GM12891 (cell line): ENCODE measurements at places on chromosomes 1 and 21.

- no peak for DNase-seq
Measured at GRCh38 chr1:161086457-161086856, 2.9 kb downstream of the NECTIN4 start.

DNA sequence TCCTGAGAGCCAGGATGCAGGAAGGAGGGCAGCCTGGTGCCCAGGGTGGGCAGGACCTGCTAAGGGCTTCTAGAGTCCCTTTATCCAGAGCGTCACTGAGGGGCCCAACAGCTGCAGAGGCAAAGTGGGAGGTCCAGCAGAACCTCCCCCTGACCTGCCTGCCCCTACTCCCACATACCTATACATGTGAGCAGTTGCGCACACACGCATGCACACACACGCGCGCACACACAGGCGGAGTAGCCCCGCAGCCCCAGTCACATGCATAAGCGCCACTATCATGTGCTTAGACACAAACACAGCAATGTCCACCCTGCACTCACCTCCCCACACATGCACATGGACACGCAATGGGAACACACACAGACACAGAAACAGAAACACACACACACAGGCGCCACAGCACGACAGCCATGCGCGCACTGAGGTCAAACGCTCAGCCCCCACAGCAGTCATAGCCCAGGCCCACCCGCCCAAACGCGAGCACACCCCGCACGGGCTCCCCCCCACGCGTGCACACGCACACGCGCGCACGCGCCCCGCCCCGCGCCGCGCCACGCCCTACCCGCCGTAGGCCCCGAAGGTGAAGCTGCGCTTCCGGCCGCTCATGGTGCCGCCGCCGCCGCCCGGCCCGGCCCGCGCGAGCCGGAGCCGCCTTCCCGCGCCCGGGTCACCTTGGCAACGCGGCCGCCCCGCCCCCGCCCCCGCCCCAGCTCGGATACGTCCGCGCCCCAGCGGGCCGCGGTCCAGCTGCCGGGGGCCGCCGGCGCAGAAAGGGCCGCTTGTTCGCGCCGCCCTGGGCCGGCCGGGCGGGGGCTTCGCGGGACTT, 17.7 kb downstream of the RAP1GAP start:
- DNase-seq = no peak

DNA sequence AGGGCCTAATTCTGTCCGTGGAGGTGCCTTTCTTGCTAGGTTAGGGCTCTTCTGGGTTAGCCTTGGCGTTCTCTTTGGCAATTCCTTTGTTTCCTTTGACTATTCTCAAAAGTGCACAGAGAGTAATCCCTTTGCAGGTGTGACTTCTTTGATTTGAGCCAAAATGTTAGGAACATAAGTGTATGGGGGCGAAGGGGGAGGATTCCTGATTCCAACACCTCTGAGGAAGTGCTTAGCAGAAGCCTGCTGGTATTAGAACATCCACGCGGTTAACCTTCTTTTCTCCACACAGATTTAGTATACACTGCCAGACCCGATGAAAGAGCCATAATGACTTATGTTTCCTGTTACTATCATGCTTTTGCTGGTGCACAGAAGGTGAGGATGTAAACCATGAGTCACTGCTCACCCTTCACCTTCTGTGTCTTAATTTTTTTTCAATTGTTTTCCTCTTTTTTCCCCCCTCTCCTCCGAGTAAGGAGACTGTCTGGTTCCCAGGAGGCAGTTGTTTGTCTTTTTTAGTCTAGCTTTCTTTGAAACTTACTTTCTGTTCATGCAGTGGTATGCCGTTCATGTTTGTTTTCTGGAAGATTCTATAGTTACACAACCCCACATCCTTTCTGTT, 48.0 kb downstream of the ACTN2 start:
- no peak for DNase-seq

GRCh38 chr1:154773551-154773950, 96.5 kb downstream of the KCNN3 start:
- no peak for DNase-seq

DNA sequence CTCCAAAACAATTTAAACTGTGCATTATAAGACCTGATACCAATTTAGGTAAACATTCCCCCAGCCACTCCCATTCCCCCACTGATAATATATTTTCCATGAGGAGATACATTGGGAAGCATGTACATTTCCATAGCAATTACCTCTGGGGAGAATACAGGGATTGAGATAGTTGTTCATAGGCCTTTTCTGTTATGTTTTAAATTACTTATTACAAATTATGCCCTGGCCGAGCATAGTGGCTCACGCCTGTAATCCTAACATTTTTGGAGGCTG, 4.4 kb downstream of the ASAP3 start:
- no peak for DNase-seq

DNA sequence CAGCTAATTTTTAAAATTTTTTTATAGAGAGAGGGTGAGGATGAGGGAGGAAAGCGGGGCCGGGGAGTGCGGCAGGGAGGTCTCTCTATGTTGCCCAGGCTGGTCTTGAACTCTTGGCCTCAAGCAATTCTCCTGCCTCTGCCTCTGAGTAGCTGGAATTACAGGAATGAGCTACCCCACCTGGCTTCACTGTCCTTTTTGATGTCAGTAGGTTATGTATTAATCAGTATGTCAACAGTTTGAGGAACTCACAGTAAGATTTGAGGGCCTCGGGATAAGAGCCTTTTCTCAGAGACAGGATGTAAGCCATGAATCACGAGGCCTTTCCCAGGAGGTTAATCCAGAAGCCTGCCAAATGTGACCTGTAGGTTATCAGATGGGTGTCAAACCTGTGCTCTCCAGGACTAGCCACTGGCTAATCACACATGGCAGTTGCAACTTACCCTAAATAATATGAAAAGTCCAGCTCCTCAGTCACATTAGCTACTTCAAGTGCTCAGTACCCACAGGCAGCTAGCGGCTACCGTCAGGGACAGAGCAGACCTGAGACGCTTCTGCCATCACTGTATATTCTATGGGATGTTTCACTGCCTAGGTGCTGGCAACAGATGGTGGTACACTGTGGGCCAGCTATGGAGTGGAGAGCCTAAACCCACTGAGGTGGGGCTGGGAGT, 33.1 kb downstream of the TRIM67 start:
- DNase-seq = no peak
